ENCODE measurements at places on chromosomes 11 and 22.

- no peak for DNase-seq
Observed at GRCh38 chr11:117597071-117597470, 199.9 kb downstream of the DSCAML1 start.

- DNase-seq = no peak
Observed at GRCh38 chr11:40095446-40095845, 1364.0 kb downstream of the LRRC4C start.

DNA sequence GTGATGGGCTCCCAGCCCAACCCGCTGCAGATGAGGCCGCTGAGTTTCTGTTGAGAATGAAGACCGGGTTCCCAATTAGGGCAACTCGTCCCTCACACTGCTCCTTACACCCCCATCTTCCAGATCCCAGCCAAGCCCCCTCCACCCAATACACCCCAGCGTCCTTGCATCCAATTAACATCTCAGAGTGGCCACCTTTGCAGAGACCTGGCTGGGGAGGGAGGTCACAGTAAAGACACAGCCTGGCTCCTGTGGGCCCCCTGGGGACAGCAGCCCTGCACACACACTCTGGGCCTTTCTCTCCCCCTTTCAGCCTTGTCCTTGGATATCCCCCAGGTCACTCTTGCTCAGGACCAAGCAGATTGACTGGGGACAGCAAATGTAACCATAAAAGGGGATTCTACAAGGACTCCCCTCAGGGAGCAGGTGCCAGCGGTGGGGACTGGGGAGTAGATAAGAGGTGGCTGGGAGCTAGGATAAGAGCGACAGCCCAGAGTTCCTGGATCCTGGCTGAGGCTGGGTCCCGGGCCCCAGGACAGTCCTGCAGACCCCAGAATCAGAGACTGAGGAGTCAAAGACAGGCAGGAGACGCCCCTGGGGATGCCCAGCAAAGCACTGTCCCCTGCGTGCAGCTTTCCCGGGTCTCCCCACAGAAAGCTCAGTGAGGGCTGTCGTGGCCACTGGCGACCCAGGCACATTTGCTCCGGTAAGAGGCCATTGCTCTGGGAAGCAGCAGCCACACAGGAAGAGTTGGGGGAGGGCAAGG, 8.4 kb downstream of the APOBEC3A start:
- no peak for DNase-seq

GRCh38 chr11:127675581-127675980, 675.0 kb upstream of the KIRREL3 start:
- no peak for DNase-seq

- DNase-seq = no peak
Observed at GRCh38 chr11:44574610-44575287, 9.3 kb downstream of the CD82 start.

DNA sequence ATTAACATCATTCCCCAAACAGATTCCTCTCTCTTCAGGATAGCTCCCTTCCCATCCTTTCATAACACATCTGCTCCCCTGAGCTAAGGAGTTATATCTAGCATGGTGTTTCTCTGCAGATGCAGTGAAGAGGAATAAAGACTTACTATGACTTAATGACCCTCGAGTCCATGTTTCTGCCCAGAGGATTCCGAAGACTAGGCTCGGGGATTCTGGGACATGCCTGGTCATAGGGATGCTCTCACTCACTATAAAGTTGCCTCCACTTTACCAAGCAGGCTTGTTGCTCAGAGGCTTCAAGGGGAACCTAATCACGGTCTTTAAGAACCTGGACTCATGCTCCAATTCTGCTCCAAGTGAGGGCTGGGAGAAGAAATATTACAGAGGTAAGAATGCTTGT, at the start of gene OR52E4:
TSS of gene OR52E4 (plus strand) at position 301 of the 400 bp plus-strand sequence. CDS start 3,664 bp downstream, outside the sequence.
- DNase-seq = no peak
